ENCODE measurements at places on chromosomes 4 and X.

DNA sequence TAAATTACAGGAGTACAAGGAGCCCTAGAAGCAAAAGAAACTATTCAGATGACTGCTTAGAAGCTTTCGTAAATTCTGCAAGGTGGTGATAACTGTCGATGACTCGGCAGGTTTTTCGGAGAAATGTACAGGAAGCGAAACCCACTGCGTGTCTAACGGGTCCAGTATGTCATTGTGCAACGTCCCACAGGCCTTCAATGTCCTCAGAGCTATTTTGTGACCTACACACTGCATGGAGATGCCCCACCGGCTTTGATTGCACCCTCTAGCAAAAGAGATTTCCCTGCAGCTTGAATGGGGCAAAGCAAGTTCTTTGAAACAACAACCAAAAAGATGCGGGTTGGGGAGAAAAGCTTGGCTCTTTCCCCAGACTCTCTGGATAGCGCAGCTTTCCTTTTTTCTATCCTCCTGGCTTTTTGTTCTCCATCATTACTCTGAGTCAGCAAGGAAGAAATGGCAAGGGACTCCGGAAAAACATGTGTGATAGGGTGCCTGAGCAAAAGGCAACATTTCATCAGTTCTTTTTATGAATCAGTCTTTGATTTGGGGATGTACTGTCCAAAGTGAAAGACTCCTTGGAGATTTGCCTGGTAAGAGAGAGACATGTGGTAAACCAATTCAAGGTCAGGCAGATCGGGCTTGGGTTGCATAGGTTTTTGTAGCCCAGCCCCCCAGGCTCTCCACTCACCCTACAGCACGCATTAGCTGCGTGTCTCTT is 112.0 kb upstream of the TBL1X start:
- no peak for DNase-seq

GRCh38 chr4:143438710-143439109 is 74.8 kb upstream of the SMARCA5 start:
- DNase-seq: peak; percentile 20

DNA sequence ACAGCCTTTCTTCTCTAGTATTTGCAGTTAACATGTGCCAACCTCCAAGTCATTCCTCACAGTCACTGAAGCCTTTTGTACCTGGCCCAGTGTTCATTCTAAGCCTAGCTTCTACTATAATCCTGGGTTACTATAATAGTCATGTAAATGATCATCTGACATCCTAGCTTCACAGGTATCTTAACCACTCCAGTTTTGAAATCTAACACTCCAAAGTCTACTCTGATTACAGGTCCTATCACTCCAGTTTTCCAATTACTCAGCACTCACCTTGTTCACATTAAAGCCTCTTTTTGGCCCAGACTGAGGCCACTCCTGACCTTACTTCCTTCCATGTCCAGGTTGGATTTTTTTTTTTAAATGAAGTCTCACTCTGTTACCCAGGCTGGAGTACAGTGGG is 87.6 kb upstream of the ZCCHC13 start:
- no peak for DNase-seq

- peak; percentile 31 for DNase-seq
Measured at GRCh38 chr4:113179996-113180395, 130.5 kb downstream of the ANK2 start.

DNA sequence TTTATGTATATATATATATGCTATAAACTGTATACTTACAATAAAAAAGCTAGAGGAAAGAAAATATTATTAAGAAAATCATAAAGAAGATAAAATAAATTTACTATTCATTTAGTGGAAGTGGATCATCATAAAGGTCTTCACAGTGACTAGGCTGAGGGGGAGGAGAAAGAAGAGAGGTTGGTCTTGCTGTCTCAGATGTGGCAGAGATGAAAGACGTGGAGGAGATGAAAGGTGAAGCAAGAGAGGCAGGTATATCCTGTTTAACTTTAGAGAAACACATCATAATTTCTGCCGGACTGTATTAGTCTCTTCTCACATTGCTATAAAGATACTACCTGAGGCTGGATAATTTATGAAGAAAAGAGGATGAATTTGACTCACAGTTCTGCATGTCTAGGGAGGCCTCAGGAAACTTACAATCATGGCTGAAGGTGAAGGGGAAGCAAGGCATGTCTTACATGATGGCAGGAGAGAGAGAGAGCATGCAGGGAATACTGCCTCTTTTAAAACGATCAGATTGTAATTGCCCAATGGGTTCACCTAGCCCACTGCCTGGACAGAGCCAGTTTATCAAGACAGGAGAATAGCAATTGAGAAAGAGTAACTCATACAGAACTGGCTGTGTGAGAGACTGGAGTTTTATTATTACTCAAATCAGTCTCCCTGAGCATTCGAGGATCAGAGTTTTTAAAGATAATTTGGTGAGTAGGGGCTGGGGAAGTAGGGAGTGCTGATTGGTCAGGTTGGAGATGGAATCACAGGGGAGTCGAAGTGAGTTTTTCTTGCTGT is 22.1 kb upstream of the RRAGB start:
- no peak for DNase-seq

GRCh38 chr4:186730621-186731020 is 7.0 kb upstream of the FAT1 start:
- no peak for DNase-seq
